CD4-positive, alpha-beta T cell treated with Interleukin-17A for 1 hour (primary cell): ENCODE measurements at places on chromosomes 3 and 15.

- no peak for DNase-seq
Observed at GRCh38 chr3:129543999-129544398, 1.0 kb downstream of the H1-8 start.

- no peak for DNase-seq
Observed at GRCh38 chr15:36364377-36364776, 215.0 kb upstream of the CDIN1 start.

DNA sequence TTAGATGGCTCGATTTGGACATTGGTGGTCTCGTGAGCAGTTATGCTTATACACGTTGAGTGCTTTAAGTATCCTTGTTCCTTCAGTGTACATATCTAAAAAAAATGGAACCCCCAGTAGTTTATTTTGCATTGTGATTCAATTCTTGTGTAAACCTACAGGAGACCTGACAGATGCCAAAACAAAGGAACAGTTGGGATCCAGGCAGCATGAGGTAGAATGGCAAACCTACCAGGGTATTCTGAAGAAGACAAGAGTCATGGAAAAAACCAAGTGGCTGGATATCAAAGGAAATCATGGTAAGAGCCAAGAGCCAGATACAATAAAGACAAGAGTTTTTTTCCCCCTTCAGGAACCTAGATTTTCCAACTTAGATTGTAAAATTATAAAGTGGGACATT, 2.0 kb downstream of the TMEM62 start:
- DNase-seq, result no peak

DNA sequence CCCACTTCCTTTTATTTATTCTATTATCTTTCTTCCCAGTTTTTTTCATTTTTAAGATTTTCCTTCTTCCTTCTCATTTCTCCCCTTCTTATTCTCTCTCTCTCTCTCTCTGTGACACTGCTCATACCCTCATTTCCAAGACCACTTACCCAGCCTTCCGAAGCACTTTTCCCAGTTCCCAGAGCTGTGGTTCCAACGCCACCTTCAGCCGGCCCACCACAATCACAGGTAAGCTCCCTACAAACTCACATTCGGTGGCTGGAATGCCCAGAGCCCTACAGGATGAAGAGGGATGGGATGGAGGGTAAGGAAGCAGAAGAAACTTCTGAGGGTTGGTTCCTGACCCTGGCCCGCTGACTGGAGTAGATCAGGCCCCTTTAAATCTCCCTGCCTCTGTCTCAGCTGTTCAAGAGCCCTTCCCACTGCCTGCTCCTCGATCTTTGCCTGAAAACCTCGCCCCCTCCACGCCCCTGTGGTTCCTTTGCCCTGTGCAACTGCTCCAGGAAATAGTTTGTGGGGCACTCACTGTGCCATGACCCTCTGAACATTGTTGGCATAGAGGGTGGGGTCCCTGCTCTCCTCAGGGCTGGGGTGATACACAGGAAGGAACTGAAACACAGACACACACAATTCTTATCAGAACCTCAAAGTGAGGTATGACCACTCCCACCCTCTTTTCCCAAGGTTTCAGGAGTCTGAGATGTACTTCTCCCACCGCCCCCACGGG, 4.8 kb downstream of the LPCAT4 start:
- no peak for DNase-seq

GRCh38 chr15:52220937-52221660, 29.9 kb upstream of the GNB5 start:
- peak; percentile 44 for DNase-seq

- peak; percentile 10 for DNase-seq
Observed at GRCh38 chr15:76185716-76186115, 125.6 kb downstream of the ETFA start.

DNA sequence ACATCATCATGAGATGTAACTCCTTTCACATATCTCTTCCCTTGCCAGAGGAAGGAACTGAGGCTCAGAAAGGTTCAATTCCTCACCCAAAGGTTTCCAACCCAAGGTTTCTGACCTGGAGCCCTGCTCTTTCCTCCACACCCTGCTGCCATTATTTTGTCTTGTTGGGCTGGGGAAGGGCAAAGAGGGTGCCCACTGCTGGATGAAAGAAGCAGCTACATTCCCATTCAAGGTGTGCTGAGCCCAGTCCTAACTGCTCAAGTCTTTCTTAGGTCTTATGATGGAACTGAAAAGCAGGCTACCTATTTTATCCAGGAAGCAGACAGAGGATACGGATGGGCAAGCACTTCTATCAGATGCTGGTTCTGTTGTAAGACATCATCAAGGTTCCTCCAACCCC, 258.0 kb upstream of the CTDSPL start:
- no peak for DNase-seq

- no peak for DNase-seq
Observed at GRCh38 chr15:35545316-35545823, 595 bp downstream of the DPH6 start.

- DNase-seq, result no peak
Observed at GRCh38 chr15:35886765-35887164, 340.8 kb upstream of the DPH6 start.

- DNase-seq, result no peak
Observed at GRCh38 chr3:38743043-38743442, 73.0 kb downstream of the SCN10A start.

DNA sequence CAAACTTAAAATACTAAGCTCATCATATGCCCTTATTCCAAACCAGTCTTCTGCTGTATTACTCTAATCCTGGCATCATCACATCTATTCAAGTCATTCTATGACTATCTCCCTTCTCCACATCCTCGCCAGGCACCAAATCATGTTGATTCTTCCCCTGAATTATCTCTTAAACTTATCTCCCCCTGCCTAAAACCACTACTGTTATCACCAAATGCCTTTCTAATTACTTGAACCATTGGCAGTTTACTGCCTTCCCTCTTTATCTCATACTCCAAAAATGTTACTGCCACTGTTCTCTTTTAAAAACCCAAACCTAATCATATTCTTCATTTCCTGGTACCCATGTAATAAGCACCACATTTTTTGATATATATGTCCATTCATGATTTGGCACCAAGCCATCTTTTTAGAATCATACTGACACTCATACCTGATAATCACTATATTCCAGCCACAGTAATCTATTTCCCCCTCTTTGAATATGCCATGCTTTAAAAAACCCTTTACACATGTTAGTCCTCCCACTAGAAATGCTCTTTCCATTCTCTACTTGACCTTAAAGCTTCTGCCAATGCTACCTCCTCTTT, 126.8 kb downstream of the PEAK1 start:
- no peak for DNase-seq

GRCh38 chr3:176119826-176120225, 1077.5 kb downstream of the TBL1XR1 start:
- DNase-seq, result no peak

DNA sequence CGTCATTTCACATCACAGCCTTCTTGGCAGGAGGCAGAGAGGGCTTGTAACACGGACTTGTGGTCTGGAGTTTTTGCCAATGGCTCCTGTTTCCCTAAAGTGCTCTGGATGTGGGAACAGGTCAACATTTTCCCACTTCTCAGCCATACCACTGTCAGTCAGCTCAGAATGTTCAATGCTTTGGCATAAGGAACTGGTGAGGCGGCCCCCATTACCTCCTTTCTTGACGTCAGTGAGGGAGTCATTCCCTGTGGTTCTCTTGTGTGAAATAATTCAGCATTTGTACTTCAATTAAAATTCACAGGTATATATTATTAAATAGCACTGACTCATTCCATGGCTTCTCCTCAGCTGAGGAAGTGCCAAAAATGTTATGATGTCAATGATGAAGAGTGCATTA, 167.1 kb downstream of the P3H2 start:
- DNase-seq, result no peak

GRCh38 chr3:128448491-128448890, 18.2 kb downstream of the DNAJB8 start:
- peak; percentile 49 for DNase-seq

DNA sequence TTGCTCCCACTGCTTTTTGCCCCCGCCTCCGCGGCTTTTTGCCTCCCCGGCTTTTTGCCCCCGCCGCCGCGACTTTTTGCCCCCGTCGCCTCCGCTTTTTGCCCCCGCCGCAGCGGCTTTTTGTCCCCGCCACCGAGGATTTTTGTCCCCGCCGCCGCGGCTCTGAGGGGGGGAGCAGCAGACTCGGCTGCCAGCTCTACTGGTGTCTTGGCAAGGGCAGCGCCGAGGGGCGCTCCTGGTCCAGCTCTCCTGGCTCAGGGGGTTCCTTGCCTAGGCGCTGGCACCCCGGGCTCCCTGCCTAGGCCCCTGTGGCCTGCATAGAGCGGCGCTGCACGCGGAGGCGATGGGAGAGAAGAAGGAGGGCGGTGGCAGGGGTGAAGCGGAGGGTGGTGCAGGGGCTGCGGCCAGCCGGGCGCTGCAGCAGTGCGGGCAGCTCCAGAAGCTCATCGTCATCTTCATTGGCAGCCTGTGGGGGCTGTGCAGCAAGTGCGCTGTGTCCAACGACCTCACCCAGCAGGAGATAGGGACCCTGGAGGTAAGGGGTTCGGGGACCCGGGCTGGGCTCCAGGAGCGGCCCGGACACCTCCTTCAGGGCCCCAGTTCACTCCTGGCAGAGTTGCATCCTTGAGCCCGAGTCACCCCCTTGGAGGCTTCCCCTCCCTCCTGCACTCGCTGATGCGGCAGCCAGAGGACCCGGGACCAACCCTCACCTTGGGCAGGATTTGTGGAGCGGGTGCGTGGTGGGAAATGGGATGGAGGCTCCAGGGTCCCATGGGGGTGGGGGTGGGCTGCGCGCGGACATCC, 642.4 kb downstream of the GOLGA6L6 start:
- DNase-seq, result no peak

- no peak for DNase-seq
Observed at GRCh38 chr3:23302271-23302670, 99.1 kb downstream of the UBE2E2 start.

DNA sequence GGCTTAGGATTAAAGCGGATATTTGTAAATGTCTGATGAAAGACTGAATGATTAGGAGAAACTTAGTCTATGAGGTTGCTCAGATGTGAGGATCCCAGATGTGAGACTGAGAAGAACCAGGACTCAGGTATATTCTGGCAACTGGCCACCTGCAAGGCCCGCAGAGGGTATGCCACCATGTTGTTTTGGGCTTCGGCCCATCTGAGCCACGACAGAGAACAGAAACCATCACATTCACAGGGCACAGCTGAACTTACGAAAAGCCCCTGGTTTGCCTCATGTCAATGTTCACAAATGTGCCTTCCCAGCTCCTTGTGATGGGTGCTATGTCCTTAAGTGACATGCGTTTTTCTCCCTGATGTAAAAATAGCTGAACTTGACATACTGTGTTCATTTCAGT, 412.5 kb upstream of the RORA start:
- DNase-seq, result no peak

DNA sequence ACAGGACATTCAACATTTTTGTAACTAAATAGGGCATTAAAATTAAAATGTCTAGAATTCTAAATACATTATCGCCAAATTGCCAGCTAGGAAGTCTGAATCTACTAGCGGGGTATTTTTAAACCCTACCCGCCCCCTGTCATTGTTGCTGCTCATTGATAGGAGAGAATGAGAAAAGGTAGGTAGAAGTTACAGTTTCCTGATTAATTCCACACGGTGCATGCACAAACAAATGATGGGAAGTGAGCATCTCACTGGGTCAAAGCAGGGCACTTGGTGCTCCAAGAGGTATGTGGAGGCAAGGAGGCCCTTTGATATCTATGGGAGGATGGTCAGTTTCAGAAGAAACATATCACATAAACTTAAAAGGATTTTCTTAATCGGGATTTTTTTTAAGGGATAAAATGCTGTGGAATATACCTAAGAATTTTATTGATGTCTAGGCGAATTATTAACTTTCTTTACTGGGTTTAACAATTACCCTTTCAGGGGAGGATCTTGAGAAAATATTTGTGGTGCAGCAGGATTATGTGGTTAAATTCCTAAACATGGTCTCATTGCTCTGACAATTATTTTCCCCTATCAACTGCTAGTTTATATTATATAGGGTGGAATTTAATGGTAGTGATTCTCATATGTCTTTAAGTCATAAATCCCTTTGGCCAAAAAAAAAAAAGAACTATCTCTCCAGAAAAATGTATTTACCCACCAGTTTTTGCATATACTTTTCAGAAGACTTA, 236.0 kb upstream of the GOLGA6L4 start:
- no peak for DNase-seq

GRCh38 chr3:62703451-62704167, 171.6 kb downstream of the CADPS start:
- DNase-seq, result no peak

DNA sequence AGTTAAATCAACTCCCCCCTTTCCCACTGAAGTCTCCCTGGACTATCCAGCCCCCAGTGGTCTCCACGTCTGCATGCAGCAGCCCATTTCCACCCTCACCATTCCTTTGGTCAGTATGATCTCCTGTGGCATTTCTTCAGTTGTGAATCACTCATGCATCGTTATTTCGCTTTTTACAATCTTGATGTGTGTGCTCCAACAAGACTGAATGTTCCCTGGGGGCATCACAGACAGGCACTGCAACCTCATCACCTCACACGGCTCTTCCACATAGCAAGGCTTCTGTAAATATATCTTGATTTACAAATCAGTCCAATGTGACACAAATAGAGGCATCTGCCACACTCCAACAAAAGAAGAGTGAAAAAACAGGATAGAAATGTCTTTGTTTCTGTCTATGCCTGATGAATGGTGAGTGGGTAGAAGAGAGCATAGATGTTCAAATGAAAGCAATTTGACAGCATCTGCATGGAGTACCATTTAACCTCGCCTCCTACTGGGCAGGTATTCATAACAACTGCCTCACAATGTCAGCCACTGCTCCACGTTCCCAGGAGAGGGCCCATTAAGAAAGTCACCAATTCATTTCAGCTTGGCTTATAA, 5.2 kb downstream of the HEG1 start:
- no peak for DNase-seq

GRCh38 chr15:22917556-22917955, 62.6 kb downstream of the CYFIP1 start:
- DNase-seq, result no peak

DNA sequence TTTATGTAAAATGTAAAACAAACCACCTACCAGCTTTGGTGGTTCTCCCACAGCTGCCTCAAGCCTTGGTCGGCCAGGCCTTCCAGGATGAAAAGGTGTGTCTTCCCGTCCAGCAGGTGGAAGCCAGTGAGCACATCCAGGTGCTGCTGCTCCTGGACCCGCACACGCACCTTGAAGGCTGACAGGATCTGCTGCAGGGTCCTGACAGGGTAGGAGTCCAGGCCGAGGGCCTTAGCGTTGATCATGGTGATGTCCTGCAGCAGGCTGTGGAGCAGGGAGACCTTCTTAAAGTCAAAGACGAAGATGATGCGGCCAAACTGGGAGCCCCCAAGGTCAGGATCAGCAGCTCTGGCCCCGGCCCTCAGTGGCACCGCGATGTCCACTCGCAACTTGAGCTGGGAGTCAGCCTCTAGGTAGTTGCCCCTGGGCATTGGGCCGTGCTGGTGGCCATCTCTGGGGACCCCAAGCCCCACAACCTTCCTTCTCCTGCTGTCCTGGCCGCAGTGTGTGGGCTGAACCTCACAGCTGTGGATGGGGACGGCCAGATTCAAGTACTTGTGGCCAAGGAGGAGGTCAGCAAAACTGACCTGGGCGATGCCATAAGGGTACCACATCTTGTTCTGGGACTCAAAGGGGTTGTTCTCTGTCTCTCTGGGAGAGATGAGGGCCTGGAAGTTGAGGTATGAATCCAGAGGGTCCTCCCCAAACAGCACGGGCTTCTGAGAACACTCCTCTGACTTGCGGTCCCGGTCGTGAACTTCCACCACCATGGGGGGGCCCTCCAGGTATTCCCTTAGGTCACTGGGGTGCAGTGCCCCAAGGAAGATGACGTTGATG, 48.6 kb downstream of the CFAP92 start:
- no peak for DNase-seq
